Stimulated activated naive CD4-positive, alpha-beta T cell (primary cell): ENCODE measurements at places on chromosomes 2 and 18.

DNA sequence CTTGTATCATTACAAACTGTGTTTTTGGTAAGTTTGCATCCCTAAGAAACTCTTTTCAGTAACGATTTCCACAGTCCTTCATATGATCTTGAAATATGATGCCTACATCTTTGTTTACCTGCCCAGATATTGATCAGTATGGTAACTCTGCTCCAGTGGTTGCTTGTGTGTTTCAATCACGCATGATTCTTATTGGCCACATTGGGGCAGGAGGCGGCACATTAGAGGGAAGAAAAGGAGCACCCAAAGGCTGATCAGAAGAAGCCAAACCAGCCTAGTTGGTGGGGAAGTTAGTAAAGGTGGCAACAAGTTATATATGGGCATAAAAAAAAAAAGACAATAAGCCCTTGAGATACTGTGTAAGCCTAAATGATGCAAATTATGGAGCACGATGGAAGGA lies 158.9 kb downstream of the RHBDD1 start:
- no peak for DNase-seq

DNA sequence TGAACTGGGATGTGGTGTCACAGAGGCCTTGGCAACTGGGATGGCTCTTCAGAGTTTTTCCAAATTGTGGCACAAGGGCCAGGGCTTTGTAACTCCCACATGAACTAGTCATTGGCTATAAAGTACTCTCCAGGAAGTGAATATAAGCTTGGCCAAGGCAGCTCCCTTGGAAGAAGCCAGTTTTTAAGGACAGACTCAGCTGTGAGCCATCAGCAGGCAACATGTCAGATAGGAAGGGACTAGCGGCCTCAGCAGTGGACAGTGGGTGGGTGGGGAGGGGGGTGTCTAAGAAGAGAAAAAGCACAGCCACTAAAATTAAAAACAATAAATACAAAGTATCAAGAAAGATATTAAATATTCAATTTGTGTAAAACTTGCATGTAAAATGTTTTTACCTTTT lies 691.1 kb upstream of the PIK3C3 start:
- no peak for DNase-seq

DNA sequence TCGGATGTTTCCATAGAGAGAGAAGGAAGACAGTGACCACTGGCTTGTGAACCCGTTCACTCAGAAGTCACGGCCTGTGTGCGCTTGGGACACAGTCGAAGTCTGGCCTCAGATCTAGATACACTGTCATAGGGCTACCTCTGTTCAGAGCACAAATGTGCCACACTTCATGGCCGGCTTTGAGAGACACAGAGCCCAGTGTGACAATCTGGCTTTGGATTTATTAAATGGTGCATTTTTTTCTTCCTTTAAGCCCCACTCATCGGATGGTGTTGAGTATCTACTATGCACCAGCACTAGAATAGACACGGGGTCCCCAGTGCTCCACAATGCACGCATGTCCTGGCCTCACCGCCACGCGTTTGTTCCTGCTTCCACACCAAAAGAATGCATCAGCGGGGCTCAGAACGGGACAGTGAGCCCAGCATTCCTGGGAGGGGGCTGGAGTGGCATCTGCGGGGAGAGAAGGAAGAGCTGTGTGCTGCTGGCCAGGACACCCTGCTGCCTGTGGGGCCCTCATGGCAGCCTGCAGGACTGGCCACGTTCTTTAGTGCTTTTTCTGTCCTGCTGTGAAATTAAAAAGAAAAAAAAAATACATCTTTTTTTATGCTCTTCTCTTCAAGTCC lies 738.9 kb upstream of the SALL3 start:
- DNase-seq, result no peak

- DNase-seq, result no peak
Measured at GRCh38 chr2:185137700-185138099, 539.4 kb downstream of the ZNF804A start.

GRCh38 chr2:63249161-63249560 lies 198.5 kb downstream of the OTX1 start:
- no peak for DNase-seq

DNA sequence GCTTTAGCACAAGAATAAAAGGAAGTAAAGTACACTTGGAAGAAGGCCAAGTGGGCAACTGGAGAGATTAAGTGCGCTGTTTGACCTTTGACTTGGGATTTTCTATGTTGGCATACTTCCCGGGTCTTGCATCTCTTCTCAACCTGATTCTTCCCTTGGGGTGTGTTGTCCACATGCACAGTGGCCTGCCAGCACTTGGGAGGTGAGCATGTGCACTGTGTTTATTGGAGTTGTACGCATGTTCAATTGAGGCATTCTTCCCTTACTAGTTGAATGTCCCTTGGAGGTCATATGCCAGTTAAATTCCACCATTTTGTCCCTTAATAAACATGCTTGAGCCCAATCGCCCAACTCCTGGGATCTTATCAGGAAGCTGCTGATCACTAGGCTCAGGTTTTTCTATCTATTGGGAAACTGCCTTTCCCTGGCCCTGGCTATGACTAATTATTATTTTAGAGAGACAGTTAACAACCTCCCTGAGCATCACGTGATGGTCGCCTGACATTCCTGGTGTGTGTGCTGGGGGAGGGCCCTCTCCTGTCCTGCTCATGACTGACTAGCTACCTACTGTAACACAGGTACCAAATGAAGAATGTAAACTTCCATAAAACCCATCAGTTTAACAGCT lies 62.5 kb upstream of the RAPGEF4 start:
- no peak for DNase-seq

DNA sequence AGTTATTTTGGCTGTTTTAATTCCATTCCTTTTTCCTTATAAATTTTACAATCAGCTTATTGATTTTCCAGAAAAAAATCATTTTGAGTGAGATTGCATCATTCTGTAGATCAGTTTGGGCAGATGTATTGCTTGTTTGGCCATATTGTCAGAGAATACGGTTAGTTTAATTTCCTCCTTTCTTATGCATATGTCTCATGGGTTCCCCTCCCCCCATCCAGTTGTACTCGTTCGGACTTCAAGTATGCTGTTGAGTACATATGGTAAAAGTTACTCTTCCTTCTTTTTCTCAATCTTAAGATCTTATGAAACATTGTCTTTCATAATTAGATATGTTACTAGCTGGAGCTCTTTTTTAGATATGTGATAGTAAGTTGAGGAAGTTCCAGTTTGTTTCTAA lies 131.2 kb upstream of the TTC27 start:
- no peak for DNase-seq

DNA sequence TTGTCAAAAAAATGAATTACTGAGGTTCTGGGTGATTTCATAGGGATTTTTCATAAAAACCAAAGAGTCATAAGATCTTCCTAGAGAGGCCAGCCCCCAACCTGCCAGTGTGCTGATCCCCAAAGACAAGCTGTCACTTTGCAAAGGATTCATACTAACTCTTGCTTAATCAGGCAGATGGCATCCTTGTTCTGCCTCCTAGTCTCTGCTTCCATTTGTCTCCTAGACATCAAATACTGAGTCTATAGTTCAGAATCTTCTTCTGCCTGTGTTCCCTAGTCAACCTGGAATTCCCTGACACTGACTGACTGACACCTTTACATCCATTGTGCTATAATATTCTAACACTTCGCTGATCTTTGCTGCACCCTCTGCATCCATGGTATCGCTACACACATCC lies 84.9 kb downstream of the SLC8A1 start:
- no peak for DNase-seq

- no peak for DNase-seq
Measured at GRCh38 chr2:126889071-126889470, 9.6 kb upstream of the TEX51 start.

DNA sequence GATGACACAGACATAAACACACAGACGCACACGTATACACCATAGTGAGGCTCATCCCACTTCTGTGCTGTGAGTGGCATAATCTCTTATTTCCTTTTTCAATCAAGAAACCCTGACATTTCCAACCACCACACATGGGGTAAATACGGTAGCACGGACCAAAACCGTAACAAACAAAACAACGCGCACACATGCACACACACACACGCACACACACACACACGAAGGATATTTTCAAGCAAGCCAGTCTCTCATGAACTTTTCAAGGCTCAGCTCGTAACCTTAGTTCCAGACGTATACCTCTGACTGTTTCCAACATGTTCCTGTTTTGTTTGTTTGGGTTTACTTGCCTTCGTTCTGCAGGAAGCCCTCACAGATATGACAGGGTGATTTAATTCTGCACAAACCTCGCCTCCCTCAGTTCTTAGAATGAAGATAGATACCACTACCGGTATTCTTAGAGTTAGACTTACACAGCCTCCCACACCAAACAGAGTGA lies 119.8 kb downstream of the BCL2 start:
- DNase-seq, result peak; percentile 19

- no peak for DNase-seq
Measured at GRCh38 chr2:15271941-15272542, 289.1 kb downstream of the NBAS start.

DNA sequence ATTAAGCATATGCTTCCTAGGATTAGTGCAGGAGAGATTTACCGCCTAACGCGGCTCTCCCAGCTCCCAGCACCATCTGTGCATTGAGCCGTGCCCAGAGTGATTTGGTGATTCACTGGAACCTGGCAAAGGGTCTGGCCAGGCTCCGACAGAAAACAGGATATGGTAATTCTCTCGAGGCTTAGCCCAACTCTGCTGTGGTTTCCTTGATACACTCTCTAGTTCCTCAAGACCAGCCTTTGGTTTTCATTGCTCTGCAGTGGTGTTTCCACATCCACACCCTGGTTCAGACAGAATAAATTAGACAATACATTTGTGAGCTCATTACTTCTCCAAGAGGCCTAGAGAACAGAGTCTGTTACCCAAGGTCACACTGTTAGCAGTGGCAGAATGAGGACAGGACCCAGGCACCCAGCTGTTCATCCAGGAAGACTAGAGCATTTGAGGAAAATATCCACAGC lies 23.0 kb upstream of the SMAD2 start:
- DNase-seq, result peak; percentile 8
